Smooth muscle cell of the brain vasculature (primary cell): ENCODE measurements at places on chromosomes 11 and 22.

GRCh38 chr11:66867425-66868040 is 10.7 kb downstream of the LRFN4 start:
- DNase-seq = no peak

DNA sequence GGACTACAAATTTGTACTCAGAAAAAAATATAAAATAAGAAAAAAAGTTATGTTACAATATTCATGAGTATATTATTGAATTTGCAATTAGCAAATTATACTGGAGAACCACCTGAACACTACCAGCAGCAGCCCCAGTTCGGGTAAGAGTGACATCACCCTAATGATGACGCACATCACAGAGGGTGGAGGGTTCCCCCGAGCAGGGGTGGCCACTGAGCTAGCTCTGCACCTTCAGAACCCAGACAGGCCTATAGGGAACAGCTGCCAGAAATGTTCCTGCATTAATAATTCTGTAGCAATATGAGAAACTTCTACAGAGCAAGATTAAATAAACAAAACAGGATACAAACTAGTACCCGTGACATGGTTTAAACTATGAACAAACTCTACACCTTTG is 17.5 kb upstream of the ARAP1 start:
- DNase-seq = no peak

- no peak for DNase-seq
Measured at GRCh38 chr11:21430537-21430936, 761.2 kb downstream of the NELL1 start.

GRCh38 chr22:36493690-36494110 is 12.3 kb upstream of the TXN2 start:
- no peak for DNase-seq

GRCh38 chr11:114088216-114088615 is 28.7 kb downstream of the ZBTB16 start:
- no peak for DNase-seq

- no peak for DNase-seq
Measured at GRCh38 chr11:64848826-64849597, 4.6 kb upstream of the CDC42BPG start.

DNA sequence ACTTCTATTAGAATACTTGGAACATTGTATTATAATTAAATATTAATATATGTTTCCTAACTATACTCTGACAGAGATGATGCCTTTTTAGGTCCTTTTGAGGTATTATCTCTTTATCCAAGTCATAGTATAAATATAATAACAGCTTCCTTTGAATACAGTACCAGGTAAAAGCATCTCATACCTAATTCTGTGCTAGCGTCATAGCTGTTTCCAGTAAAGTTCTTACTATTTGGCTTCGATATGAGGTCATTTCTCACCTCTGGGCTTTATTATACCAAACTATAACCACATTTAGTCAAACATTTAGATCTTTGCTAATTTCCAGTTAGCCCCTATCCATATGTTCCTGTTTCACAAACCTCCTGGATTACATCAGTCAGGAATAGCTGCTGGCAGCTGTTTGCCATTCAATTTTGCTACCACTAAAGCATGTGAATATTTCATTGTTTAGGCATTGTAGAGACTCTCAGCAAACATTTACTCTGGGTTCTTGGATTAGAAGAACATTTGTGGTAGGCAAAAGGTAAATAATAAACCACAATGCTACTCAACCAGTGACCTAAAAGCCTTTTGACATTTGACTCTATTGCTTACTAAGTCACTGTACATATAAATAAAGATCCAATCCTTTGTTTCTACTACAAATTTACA is 255.1 kb downstream of the TTC28 start:
- no peak for DNase-seq

DNA sequence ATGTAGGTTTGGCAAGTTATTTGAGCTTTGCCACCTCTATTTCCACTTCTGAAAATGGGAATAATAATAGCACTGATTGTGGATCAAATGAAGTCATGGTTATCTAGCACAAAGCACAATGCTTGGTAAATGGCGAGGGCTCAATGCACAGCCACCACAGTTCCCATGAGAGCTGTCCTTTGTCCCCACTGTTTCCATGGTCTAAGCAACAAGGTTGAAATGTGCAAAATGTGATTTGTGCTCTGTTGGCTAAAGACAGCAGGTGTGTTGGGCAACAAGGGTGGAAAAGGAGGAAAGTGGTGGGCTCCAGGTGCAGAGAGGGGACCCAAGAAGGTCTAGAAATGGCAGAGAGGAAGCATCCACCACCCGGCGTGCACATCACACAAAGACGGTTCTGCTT is 200.5 kb downstream of the TRIM29 start:
- DNase-seq = no peak

DNA sequence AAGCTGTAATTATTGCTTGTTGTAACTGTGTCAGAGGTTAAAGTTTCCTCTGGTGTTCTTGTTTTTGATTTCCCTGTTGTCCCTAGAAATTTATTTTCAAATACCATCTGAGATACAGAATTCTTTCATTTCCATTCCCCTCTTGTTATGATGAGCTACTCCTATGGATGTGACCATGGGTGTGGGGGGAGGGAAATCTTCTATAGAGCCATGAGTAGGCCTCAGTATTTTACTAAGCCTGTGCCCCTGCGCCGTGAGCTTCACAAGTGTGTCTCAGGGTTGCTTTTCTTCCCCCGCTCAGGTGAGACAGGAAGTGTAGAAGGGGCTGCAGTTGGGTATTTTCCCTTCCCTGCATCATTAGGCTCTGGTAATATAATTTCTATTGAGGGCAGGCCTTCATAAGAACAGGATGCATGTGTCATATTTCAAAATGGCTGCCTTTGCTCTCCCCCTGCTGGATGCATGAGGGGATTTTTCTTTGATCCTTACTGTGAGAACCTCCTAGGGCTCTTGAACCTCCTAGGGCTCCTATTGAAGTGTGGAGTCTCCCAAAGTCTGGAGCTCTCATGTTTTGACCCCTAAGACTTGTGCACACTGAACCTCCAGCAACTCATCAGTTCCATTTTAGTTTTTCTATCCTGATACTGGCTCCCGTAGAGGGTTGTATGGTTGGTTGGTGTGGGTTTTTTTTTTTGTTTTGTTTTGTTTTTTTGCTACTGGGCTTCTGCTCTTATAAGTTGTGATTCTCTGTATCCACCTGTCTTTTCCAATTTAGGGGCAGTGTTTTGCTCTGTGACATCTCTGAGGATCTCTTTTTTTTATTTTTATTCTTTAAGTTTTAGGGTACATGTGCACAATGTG is 658.2 kb downstream of the NTM start:
- DNase-seq = no peak

DNA sequence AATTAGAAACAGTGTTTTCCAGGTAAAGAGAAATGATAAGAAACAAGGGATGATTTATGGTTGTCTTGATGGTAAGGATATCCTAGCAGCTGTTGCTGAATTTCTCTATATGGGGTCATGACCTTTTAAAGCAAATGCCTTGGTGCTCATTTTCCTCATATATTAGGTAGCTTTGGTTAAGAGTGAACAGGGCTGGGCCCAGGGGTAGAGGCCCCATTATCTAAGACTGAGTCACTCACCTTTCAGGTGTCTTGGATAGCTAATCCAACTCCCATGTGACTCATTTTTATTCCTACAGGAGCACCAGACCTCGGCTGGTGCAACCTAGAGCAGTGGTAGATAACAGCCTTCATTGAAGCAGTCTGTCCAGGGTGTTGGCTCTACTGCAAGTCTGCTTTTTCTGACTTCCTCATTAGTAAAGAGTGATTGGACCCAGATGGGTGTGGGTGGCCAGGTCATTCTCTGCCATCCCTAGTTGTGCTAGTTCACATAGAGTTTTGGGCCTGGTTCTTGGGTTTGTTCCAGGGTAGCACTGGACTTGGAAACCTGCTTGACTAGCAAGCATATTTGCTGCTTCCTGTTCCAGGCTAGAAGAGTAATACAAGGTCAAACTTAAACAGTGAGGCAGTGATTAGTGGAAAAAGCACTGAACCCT is 37.4 kb downstream of the CTNND1 start:
- no peak for DNase-seq

GRCh38 chr22:30261134-30261533 is 5.5 kb downstream of the OSM start:
- DNase-seq = no peak

DNA sequence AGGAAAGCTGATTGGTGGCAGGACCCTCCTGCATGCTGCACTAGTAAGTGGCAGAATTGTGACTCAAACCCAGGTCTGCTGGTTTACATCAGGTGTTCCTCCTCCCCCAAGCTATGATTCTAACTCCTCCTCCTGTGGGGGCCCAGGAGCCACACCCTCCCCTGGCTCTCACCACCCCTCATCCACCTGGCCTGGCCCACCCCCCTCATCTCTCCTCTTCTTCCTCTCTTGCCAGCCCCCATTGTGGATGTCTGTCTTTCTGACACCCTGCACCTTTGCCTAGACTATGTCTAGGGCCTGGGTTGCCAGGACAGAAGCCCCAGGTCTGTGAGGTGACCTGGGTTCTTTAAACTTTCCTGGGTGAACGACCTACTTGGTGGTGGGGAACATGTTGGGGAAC is 59.9 kb downstream of the GRIK4 start:
- no peak for DNase-seq

DNA sequence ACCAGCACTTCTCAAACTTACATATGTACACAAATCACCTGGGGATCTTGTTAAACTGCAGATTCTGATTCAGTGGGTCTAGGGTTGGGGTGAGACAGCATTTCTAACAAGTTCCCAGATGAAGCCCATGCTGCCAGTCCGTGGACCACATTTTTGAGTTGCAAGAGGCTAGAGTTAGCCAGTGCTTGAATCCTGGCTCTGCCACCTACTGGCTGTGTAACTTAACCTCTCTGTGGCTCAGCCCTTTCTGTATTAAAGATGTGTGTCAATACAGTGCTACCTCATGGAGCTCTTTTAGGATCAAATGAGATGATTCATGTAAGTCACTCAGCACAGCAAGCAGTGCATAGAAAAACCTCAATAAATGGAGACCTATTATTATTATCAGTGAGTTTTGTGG is 90.2 kb upstream of the ISX start:
- no peak for DNase-seq

DNA sequence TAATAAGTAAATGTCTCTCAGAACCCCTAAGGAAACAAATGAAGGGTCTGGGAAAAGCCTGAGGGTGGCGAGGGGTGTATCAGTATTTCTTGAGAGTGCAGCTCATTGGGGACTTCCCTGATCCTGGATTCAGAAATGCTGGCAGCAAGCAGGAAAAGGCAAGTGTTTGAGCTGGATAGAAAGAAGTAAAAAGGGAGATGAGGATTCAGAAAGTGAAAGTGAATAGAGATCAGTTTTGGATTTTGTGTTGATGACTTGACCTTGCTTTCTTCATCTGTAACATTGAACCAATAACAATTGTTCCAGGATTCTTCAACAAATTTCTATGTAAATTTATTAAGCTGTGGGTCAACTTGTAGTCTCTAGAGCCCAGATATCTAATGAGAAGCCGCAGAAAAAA is 66.9 kb upstream of the CTSC start:
- no peak for DNase-seq

DNA sequence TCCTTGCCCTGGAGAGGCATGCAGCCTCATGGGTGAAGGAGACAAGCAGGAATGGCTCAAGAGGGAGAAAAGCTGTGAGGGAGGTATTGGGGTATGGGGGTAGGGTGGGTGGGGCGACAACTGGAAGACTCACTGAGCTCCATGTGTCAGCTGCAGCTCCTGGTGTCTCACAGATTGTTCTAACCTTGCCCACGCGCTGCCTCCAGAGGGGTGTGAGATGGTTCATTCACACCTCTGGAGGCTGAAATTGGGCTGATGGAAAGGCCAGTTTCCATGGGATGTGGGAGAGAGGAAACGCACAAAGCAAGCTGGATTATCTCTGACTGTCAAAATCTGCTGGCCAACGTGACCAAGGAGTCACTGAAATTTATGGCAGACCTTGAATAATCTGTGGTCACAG is 400.4 kb upstream of the NARS2 start:
- no peak for DNase-seq
